8988T (cell line): ENCODE measurements at places on chromosomes 11 and 22.

DNA sequence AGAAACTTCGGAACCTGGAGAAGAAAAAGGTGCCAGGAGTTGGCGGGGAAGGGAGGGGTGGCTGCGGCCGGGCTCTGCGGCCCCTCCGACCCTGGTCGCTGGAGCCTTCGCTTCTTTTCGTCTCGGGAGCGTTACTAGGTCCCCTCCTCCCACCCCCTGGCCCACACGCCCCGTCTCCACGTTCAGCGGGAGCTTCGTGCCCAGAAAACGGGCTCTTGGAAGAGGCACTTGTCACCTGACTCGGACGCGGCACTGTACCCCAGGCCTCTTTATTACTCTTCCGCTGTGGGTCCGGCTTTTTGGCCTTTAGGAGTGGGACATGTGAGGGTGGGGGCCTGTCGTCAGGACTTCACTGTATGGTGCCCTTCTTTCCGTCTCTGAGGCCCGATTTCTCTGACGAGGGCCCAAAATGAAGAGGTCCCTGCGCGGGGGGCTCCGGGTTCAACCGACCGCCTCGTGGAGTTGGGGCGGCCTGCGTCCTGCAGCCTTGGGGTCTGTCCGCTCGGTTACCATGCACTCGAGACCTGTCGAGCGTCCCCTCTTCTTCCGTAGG, 1.2 kb downstream of the CAPRIN1 start:
- DNase-seq: no peak

- DNase-seq: no peak
Measured at GRCh38 chr11:92728628-92729027, 240.8 kb upstream of the MTNR1B start.

DNA sequence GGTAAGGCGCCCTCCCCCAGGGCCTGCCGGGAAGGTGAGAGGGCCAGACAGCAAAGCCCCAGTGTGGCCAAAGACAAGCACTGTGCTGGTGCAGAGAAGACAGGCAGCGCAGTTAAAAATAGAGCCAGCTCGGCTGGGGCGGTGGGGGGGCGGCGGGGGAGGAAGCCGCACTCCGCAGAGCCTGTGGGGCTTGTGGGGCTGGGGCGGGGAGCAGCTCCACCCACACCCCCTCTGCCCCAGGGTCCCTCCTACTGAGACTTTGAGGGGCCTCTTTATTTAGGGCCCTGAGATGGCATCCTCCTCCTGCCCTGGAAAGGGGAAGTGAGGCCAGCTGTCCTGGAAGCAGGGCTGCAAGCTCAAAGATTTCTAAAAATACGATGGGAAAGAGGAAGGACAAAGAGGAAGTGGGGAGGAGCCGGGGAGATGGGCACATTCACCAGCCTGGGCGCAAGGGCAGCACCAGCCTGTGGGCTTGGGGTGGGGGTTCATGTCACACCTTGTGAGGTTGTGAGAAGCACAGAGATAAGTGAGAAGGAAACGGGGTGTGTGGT, 2.6 kb downstream of the CYTH4 start:
- DNase-seq: no peak

- no peak for DNase-seq
Measured at GRCh38 chr22:48717883-48718817, 1109.5 kb downstream of the BRD1 start.

DNA sequence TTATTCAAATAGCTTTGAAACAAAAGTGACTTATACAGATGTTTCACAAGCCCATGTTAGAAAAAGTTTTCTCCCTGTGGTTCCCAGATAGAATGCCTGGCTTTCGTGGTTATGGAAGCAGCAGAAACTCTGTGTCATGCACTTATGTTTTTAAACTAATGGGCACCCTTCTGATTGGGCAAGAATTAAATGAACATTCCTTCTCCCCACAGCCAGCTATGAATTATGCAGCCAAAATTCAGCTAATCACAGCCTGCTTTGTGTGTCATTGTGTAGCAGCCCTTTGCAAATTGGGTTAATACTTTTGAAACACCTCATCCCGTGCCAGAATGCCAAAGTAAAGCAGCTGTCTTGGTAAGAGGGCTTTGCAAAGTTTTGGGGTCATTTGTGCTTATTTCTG, 46.9 kb downstream of the PANX1 start:
- no peak for DNase-seq

GRCh38 chr22:35313311-35314121, 13.8 kb downstream of the TOM1 start:
- DNase-seq: no peak

DNA sequence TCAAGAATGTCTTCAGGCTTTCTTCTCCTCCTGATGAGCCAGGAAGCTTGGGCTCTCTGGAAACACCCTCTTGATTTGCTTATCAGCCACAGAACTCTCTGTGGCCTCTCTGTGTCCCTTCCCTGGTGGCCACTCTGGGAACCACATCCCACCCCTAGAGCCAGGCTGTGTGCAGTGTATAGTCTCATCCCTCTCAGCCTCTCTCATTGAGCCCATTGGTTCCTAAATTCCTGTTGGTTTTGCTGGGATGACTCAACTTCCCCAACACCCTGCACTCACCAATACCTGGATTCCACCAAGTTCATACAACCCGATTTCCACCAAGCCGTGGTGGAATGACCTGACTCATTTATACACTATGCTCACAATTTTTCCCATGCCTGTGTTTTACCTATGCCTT, 5.2 kb downstream of the IRAG1 start:
- DNase-seq: peak; percentile 25

DNA sequence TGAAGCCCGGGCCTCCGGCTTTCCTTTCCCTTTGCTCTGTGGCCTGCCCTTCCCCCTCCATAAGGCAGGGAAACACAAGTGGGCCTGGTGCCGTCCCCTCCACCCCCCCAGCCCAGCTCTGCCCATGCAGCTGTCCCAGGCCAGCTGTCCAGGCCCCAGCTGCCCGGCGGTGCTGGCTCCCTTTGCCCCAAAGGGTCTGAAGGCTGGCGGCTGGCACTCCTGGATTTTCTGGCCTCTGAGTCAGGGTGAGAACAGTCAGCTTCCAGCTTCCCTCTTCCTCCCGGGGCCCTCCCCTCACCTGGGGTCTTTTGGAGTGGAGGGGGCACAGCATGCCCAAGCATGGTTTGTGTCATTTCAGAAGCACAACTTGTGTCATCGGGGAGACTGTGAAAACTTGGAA, 27.8 kb downstream of the CD82 start:
- DNase-seq: no peak

DNA sequence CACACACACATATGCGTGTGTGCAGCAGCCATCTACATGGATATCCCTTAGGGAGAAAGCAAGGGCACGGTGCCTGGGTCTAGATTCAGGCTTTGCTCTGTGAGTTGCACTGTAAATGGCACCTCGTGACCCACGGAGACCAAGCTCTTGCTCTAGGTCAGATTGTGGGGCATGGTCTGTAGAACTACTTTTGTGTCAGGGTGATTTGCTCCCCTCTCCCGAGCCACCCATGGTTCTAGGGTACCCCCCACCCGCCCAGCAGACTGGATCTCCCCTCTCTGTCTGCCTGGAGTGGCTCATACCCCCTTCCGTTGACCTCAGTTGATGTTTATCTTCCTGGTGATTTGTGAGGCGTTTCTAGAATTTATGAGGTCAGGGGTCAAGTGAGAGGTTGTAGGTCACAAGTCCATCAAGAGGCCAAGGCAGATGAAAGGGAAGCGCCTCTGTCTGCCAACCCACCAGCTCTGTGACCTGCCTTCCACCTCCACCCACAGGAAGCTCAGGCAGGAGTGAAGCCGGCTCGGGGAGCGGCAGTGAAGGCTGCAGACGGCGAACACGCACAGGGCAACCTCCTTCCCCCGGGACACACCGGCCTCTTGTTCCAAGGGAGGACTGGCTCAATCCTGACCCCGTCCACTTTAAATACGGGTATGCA, 76.2 kb upstream of the TTLL12 start:
- DNase-seq: peak; percentile 48

- DNase-seq: no peak
Measured at GRCh38 chr22:43011079-43011478, 3.9 kb downstream of the PACSIN2 start.

GRCh38 chr11:709109-709997, 3.3 kb downstream of the EPS8L2 start:
- no peak for DNase-seq

DNA sequence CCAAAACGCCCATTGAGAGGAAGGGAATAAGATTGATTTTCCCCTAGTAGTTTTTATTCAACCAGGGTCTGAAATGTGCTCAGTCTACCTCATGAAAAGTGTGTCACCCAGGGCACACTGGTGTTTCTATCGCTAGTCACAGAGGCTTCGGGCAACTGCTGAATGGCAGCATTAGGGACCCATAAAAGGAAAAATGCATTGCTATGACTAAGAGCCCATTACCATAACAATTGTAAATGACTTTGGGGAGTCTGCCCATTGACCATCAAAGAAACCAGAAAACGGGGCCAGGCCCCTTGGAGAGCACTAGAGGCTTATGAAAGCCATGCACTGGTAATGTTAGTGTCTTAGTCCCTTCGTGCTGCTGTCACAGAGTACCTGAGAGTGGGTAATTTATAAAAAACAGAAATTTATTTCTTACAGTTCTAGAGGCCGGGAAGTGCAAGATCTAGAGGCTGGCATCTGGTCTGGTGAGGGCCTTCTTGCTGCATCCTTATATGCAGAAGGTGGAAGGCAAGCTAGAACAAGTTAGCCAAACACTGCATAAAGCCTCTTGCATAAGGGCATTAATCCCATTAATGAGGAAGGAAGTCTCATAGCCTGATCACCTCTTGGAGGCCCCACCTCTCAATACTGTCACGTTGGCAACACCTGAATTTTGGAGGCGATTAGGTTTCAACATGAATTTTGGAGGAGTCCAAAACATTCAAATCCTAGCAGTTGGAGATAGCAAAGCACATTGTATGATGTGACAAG, 306.7 kb downstream of the ST3GAL4 start:
- no peak for DNase-seq

- DNase-seq: peak; percentile 59
Measured at GRCh38 chr22:35376728-35377472, 4.0 kb upstream of the HMOX1 start.

DNA sequence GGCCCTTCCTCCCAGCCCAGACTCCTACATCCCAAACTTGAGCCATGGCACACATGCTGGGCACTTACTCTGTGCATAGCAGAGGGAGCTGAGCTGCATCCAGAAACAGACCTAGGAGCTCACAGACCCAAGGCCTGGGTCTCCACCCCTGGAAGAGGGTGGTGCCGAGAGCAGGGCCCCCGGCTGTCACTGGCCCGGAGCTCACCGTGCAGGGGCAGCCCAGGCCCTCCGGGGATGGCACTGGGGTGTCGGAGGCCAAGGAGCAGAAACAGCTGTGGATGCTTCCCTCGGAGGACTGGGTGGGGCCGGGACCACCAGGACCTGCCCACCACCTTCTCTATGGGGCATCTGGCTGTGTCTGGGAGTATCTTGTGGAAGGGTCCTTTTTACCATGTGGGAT, 4.3 kb upstream of the APOBEC3A start:
- no peak for DNase-seq

DNA sequence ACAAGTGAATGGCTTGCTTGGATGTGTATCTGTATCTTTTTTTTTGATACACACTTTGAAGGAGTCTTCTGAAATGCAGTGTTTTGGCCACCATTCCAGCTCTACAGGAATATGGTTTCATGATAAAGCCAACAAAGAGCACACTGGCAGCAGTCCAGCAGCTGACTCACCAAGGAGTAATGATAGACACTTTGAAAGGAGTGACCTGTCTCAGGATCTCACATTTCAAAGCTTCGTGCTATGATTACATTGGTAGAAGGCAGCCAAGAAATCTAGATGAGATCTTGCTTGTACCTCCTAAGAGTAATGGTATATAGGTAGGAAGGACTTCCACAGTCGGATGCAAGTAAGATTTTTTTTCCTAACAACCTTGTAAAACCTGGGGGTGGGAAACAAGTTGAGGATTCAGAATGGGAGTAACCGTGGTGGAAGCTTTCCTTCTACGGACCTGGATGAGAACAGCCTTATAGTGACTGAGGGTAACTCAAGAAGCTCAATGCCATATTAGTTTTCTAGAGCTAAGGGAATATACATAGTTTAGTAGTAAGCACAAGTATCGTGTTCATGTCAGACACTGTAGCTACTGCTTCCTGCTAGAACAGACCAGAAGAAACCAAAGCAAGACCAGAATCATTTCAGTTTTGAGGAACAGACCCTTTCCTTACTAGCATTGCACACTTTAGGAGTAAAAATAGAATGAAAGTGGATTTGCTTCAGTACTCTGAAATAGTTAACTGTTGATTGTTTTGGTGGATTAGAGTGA, 25.0 kb downstream of the MTMR3 start:
- peak; percentile 31 for DNase-seq

- DNase-seq: no peak
Measured at GRCh38 chr11:90779098-90779497, 556.2 kb upstream of the CHORDC1 start.

DNA sequence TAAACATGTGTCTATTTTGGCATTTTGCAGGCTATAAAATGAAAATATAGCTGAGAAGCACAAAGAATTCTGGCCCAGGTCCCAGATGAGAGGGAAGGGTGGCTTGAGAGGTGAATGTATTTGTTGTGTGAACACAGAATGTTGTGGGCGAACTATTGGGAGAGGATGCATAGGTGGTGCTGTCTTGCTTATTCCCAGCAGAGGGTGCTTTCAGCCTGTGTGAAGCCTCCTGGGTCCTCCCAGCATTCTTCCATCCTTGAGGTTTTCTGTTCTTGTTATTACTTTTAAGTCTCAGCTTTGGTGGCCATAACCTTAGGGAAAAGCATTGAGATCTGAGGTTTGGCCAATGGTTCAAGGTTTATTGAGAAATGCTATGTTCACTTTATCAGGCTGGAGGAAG, 108.7 kb upstream of the SNX19 start:
- no peak for DNase-seq
